ENCODE measurements at places on chromosomes 4 and X. TPM values are rescaled to one million over a fixed set of nuclear protein-coding genes. Genes with fewer than 3 reads are reported as not detected.

RIPPLY1 gene
- not detected for total RNA-seq

CCNI gene
- total RNA-seq, result 249 TPM

FAM9B gene
- total RNA-seq, result 0.79 TPM

KLHL2 gene
- total RNA-seq, result 13.7 TPM

TCP11X2 gene
- not detected for total RNA-seq

ANKRD37 gene
- total RNA-seq, result 27.3 TPM

All from urinary bladder (tissue), 4 donors.